ENCODE measurements at places on chromosomes 12 and 14.

DNA sequence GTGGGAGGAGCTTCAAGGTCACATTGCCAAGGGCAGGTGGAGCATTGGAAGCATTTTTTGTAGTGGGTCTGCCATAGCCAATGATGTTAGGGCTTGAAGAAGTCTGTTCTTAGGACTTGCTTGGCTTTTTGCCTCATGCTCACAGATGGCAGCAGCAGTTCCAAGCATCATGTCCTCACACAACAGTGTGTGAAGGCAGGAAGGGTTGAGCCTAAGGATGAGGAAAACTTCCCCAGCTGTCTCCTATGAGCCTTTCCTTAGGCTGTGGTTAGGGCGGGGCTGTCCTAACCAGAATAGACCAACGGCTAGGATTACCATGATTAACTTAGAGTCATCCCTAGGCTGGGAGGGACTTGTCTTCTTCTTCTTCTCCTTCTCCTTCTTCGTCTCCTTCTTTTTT lies 76.2 kb upstream of the KCNA1 start:
- ATAC-seq = no peak

- ATAC-seq = no peak
Observed at GRCh38 chr14:92387578-92387977, 64.6 kb downstream of the SLC24A4 start.

GRCh38 chr12:32419520-32419960 lies 20.2 kb downstream of the FGD4 start:
- peak; percentile 53 for ATAC-seq

- peak; percentile 96 for ATAC-seq
Observed at GRCh38 chr14:69153152-69153872, 393 bp upstream of the DCAF5 start.

DNA sequence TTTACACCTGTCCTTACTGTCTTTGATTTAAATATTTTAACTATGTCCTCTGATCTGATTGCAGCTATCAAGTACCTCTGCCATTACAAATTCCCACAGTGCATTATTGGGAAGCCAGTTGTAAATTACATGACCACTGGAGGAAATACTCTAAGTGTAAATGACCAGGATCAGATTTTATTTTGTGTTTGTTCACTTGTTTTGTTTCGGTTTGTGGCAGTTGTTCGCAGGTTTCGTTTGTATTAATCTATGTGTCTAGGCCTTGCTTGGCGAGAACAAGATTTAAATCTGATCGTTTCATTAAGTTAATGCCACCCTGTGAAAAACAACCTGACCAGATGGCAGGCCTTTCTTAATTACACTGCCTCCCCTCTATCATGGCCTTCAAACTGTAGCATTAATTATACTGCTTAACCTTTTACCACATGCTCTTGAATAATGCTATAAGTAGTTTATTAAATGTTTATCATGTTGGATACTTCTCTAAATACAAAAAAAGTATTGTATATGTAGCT lies 990.1 kb downstream of the TMTC2 start:
- ATAC-seq = no peak
